Ovary (tissue), 10 donors: ENCODE measurements at places on chromosomes 2 and 18. TPM values are rescaled to one million over a fixed set of nuclear protein-coding genes. Genes with fewer than 3 reads are reported as not detected.

GPC1 gene
- total RNA-seq: 34.1 TPM

- no peak for DNase-seq
Measured at GRCh38 chr18:63325086-63325686, 5.6 kb upstream of the BCL2 start.

DNA sequence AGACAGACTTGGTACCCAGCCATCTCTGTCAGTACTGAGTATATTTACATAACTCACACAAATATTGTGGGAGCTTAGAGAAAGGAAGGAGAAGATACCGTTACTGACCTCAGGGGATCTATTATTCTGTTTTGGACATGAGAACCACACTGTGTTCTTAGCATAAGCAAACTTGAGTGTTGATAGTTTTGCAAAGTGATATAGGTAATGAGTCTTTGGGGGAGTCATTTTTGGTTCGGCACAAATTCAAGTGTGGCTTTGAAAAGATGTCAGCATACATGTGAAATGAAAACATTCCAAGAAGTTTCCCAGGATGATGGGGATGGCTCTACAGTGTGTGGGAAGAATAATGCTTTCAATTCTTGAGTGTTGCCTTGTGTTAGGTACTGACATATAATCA, 24.1 kb downstream of the SMARCAL1 start:
- no peak for DNase-seq

GRCh38 chr2:20633794-20634506, 16.9 kb downstream of the HS1BP3 start:
- no peak for DNase-seq
